Endodermal cell (in vitro differentiated cells): ENCODE measurements at places on chromosomes 12 and 14. TPM values are rescaled to one million over a fixed set of nuclear protein-coding genes. Genes with fewer than 3 reads are reported as not detected.

DNA sequence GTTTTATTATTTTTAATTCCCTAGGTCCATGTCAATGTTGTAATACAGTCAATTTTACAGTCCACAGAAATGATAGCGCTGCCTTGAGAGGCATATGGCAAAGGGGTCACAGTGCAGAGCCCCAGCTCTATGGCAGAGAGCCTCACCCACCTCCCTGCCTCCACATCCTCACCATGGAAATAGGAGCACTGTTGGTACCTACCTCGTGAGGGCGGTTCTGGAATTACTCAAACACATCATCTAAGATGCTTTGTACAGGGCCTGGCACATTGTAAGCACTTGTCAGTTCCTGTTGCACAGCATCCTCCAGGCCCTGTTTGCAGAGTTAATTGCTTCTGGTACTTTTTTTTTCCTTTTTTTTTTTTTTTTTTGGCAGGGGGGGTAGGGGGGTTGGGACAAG lies 4.1 kb upstream of the AKAP5 start:
- no peaks in the 10 kb centered on the region for H3K4me1 ChIP-seq
- no peak for DNase-seq
- no peak overlapping the region for H3K4me3 ChIP-seq
- no peaks in the 10 kb centered on the region for H3K27me3 ChIP-seq
- peaks cover 28% of the 10 kb centered on the region for H3K36me3 ChIP-seq
- no peak overlapping the region for H3K27ac ChIP-seq

DNA sequence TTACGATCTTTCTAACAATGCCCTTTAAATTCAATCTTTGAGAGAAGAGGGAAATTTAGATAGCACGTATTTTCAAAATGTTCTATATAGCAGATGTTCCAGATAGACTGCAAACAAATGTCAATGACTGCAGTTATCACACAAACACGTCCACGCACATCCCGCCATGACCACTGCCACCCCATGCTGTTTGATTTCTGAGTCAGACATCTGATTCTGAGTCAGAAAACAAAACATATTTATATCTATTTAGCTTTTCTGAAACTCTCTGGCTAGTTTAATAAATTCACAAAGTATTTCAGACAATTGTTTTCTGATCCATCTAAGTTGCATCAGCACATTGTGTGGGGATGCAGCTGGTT lies 105.9 kb upstream of the BCAT1 start:
- DNase-seq, result no peak
- no peaks in the 10 kb centered on the region for H3K4me1 ChIP-seq
- no peak overlapping the region for H3K27ac ChIP-seq

- H3K4me3 ChIP-seq, result no peak overlapping the region
- peaks cover 8% of the 10 kb centered on the region for H3K4me1 ChIP-seq
- no peaks in the 10 kb centered on the region for H3K36me3 ChIP-seq
- no peak overlapping the region for H3K27ac ChIP-seq
Observed at GRCh38 chr14:58663494-58664111, 25.8 kb downstream of the DACT1 start.

DNA sequence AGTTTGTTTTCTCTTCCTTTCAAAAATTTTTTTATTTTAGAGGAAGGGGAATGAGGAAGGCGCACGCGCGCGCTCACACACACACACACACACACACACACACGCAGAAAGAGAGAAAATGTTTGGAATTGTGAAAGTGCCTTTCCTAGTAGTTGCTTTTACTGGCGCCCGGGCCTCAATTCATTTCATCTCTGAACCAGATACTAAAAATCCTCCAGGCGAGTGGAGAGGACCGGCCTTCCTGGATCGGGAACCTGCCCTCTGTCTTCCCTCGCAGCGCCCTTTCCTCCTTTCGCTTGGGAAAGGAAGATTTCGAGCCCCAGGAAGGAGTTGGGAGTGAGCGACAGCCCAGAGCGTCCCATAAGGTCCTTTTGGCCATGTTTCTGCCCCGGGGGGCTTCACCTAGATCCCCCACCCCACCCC lies 7.8 kb upstream of the TBX3 start:
- peaks cover 99% of the 10 kb centered on the region for H3K27me3 ChIP-seq
- no peaks in the 10 kb centered on the region for H3K36me3 ChIP-seq
- no peak for DNase-seq
- H3K4me1 ChIP-seq, result peaks cover 19% of the 10 kb centered on the region
- no peak overlapping the region for H3K27ac ChIP-seq

DNA sequence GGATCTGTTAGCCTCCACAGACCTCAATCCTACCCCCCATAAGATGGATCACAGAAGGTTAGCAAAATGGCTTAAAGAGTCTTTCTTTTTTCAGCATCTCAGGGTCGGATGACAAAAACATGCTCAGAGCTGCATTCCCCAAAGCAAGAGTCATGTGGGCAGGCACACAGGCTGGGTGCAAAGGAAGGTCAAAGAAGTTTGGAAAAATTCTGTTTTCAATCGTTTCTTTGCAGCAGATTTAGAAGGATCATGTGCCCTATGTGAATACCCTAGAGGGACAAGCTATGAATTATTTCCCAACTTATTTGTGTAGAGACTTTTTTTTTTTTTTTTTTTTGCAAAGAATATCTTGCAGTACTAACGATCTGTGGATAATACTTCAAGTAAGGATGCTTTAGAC lies 845.4 kb downstream of the VRK1 start:
- no peaks in the 10 kb centered on the region for H3K36me3 ChIP-seq
- H3K27me3 ChIP-seq, result no peaks in the 10 kb centered on the region
- H3K4me3 ChIP-seq, result no peak overlapping the region
- no peak for DNase-seq

GRCh38 chr12:8987163-8987562 lies 2.2 kb upstream of the KLRG1 start:
- no peak overlapping the region for H3K27ac ChIP-seq
- DNase-seq, result no peak
- H3K4me1 ChIP-seq, result no peaks in the 10 kb centered on the region
- no peak overlapping the region for H3K4me3 ChIP-seq
- H3K36me3 ChIP-seq, result no peaks in the 10 kb centered on the region
- no peaks in the 10 kb centered on the region for H3K27me3 ChIP-seq

GRCh38 chr12:77120156-77121085 lies 55.1 kb upstream of the E2F7 start:
- no peaks in the 10 kb centered on the region for H3K36me3 ChIP-seq
- no peak overlapping the region for H3K4me3 ChIP-seq
- H3K4me1 ChIP-seq, result no peaks in the 10 kb centered on the region
- H3K27ac ChIP-seq, result no peak overlapping the region
- no peaks in the 10 kb centered on the region for H3K27me3 ChIP-seq
- DNase-seq, result no peak

DNA sequence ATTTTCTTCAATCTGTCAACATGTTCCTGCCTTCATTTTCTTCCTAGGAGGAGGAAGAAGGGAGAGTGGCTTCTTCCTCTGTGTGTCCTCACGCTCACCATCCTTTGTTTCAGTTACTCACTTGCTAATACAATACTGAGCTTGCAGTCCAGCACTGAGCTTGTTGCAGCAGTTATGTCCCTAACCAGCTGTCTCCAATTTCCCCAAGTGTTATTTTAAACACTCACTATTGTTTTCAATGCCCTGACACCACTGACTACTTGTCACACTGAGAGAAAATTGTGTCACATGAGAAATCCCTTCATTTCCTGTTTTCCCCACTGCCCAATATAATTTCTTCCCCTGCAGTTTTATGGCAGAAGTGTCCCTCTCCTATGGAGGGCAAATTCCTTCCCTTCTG lies 53.4 kb downstream of the HSD17B6 start:
- no peaks in the 10 kb centered on the region for H3K36me3 ChIP-seq
- H3K4me3 ChIP-seq, result no peak overlapping the region
- no peak for DNase-seq
- H3K4me1 ChIP-seq, result no peaks in the 10 kb centered on the region

GRCh38 chr12:4552191-4552590 lies 9.8 kb upstream of the DYRK4 start:
- no peaks in the 10 kb centered on the region for H3K4me1 ChIP-seq
- no peaks in the 10 kb centered on the region for H3K27me3 ChIP-seq
- no peak for DNase-seq
- H3K4me3 ChIP-seq, result no peak overlapping the region
- H3K36me3 ChIP-seq, result peaks cover 66% of the 10 kb centered on the region

- DNase-seq, result peak; percentile 48
- H3K4me1 ChIP-seq, result peaks cover 23% of the 10 kb centered on the region
- no peaks in the 10 kb centered on the region for H3K36me3 ChIP-seq
- no peak overlapping the region for H3K4me3 ChIP-seq
- H3K27me3 ChIP-seq, result no peaks in the 10 kb centered on the region
Observed at GRCh38 chr12:51839310-51839947, 9.1 kb downstream of the FIGNL2 start.

DNA sequence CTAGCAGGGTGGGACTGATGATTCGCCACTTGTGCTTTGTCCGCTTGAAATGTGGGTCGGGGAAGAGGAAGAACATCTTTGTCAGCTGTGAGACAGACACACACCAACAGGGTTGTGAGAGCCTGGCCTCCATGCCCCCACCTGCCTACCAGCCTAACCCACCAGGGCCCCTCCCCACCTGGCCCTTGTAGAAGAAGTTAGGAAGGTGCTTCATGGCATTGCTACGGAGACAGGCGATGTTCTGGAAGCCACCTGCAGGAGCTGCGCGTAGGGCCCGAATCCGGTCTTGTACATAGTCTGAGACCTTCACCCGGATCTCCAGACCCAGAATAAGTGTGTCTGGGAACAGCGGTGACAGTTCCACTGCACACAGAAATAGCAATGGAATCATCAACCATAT lies 2.3 kb downstream of the METTL1 start:
- peaks cover 6% of the 10 kb centered on the region for H3K4me1 ChIP-seq
- peaks cover 27% of the 10 kb centered on the region for H3K27me3 ChIP-seq
- no peak for DNase-seq

DNA sequence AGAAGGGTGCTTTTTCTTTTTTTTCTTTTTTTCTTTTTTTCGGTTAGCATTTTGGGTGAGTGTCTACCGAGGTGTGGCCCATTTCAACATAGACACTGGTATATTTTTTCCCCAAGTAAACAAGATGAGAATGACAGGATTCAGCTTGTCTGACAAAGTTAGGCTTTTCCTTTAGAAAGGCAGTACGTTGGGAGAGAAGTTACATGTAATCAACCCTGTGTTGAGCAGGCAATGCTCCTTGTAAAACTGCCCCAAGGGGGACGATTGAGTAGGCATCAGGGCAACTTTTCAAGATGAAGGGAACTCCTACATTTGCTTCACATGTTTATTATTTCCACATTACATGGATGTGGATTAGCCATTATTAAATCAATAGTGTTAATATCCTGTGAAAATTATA lies 1.7 kb downstream of the EMP1 start:
- no peaks in the 10 kb centered on the region for H3K36me3 ChIP-seq
- H3K27ac ChIP-seq, result no peak overlapping the region
- no peak for DNase-seq
- H3K27me3 ChIP-seq, result no peaks in the 10 kb centered on the region
- no peaks in the 10 kb centered on the region for H3K4me1 ChIP-seq

DNA sequence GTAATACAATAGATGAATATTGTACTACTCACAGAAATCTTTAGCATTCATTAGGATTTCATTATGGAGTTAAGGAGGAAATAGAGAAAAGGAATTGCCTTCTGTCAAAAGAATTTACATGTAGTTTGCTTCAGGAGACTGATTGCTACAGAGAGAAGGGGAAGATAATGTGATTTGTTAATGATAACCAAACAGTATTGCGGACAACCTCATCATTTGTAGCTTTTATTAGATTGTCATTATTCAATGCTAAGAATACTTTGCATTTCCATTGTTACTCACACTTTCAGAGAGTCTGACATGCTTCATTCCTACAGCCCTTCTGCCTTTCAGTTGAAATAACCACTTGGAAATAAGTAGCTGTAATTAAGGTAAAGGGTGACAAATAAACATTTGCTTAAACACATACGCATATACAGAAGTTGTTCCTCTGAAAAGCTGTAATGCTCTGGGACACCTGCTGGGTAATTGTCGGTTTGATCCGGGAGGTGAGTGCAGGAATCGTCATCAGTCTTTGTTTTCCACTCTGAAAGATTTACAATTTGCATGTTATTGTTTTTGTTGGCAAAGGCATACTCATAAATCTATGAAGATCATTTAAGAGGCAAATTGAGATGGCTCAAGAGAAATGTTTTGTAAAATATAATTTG lies 600.2 kb downstream of the TRHDE start:
- DNase-seq, result no peak
- H3K27ac ChIP-seq, result no peak overlapping the region
- no peak overlapping the region for H3K4me3 ChIP-seq
- H3K4me1 ChIP-seq, result no peaks in the 10 kb centered on the region
- no peaks in the 10 kb centered on the region for H3K36me3 ChIP-seq

DNA sequence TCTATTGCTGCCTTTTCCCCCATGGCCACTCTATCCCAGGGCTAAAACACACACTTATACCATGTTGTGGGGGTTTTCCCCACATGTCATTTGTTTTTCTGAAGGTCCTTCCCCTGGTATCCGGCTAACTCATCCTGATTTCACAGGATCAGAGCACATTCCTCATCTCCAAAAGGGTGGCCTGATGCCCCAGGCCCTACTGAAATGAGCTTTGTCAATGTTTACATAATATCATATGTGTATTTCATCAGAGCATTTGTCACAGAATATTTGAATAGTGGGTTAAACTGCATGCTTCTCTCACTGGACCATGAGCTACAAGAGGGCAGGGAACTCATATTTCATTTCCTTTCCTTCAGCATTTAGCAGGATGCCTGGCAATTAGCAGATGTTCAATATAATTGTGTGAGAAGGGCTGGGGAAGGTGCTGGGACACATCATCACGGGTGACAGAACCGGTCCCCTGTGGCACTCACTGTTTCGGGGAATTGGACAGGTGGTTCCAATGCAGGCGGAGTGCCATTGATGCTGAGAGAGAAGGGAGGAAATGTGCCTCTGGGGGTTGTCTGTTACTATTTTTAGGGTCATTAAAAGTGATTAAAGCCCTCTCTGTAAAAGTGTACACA lies 26.8 kb downstream of the EMP1 start:
- H3K36me3 ChIP-seq, result no peaks in the 10 kb centered on the region
- DNase-seq, result peak; percentile 14
- no peak overlapping the region for H3K27ac ChIP-seq
- no peak overlapping the region for H3K4me3 ChIP-seq
- peaks cover 2% of the 10 kb centered on the region for H3K4me1 ChIP-seq
- H3K27me3 ChIP-seq, result no peaks in the 10 kb centered on the region

DNA sequence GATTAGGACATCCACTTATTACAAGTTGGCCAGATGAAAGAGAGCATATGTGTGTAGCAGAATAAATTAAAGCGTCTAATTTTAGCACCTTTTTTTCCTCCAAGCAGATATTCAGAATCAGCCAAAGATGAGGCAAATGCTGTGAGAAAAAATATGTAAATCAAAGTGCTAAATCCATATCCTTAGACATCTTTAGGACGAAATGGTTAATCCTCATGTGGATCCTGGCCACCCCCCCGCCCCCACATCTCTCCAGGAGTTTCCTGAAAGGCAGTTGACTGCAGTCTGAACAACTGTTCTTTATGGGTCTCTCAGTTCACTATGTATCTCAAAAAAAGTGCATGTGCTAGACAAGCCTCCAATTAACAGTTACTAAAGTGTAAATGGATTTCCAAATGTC lies 1768.1 kb upstream of the SEL1L start:
- no peaks in the 10 kb centered on the region for H3K36me3 ChIP-seq
- DNase-seq, result no peak
- H3K27ac ChIP-seq, result no peak overlapping the region
- no peaks in the 10 kb centered on the region for H3K27me3 ChIP-seq
- no peaks in the 10 kb centered on the region for H3K4me1 ChIP-seq

GRCh38 chr12:124792961-124793441 lies 70.7 kb downstream of the SCARB1 start:
- H3K4me1 ChIP-seq, result peaks cover 5% of the 10 kb centered on the region
- DNase-seq, result no peak
- peak overlapping the region; percentile 29 for H3K27ac ChIP-seq

- no peaks in the 10 kb centered on the region for H3K27me3 ChIP-seq
- no peak overlapping the region for H3K4me3 ChIP-seq
- no peaks in the 10 kb centered on the region for H3K4me1 ChIP-seq
Observed at GRCh38 chr12:22459838-22460490, 84.4 kb downstream of the C2CD5 start.

Gene RHOJ
- not detected in 2 replicates for total RNA-seq

Gene C12orf43
- total RNA-seq, result 20.3 and 21.4 TPM in 2 replicates

Gene RBMS2
- 26.3 to 38.9 TPM (median 38.1 TPM) in 3 replicates for total RNA-seq
